ENCODE measurements at places on chromosomes 7 and 10.

DNA sequence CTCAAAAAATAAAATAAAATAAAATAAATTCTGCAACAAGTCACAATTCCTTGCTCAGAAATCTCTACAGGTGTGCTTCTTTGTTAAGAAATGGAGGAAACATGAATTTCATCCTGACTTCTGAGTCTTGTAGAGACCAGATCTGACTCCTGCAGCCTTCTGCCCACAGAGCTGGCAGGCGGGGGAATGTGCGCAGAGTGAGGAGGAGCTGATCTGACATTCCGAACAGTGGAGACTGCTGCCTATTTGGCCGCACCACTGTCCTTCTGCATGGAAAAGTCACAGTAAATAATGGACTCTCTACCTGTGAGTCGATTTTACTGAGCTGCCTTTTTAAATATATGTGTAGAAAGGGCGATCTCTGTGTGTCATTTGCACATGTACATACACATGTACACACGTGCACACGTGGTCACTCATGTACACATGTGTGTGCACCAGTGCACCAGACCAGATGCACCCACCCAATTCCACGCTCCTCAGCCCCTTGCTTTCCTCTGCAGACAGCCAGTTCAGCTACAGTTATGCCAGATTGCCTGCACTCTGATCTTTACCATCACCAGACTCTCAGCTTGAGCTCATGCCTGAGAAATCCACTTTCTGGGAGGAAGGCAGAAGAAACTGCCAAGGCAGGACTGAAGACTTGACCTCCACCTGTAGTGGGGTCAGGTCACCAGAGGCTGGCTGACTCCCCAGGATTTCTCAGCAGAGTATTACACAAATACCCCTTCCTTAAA, 54.9 kb downstream of the IKZF1 start:
- DNase-seq, result no peak

GRCh38 chr7:150321788-150322113, 1.4 kb upstream of the LRRC61 start:
- no peak for DNase-seq

DNA sequence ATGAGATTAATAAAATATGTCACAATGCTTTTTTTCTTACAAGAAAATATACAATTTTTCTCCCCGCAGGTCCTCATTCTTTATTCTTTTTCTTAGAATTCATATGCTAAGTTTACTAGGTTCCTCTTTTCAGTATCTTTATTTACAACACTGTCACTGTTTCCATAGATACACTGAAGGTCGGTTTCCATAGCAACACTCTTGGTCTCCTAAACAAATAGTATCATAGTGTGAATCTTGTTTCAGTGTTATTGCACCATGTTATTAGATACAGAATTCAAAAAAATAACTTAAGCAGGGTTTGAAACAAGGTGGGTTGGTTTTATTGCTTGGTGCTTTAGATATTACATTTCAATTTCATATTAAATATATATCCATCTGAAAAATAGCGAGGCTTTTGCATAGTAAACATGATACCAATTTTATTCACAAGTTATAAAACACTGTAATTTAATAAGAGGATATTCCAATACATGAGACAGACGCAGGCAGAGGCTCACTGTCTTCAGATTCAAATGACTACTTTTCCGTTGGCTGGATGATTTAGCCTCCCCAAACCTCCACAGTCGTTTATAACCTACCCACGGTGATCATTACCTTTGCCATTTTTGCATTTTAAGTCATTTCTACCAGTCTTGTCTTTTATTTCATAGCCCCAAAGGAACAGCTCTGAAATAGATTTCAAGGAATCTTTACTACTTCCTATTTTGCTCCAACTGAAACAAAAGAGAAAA, 88.9 kb upstream of the KLF6 start:
- no peak for DNase-seq

DNA sequence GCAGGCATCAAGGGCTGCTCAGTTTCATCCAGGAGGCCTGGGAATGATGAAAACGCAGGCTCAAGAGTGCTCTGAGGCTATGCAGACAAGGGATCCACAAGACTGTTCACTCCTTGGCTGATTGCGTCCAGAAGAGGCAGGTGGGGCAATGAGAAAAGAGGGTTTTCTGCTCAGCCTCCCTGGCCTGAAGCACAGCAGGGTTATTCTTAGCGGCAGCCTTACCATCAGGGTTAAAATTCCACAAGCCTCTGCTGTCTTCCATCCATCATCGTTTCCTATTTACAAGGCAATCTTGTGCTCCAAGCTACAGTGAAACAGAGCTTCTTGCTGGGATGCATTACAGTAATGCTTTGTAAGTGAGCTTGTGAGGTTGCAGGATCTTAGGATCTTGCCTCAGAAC, 129.4 kb upstream of the SHH start:
- DNase-seq, result no peak

DNA sequence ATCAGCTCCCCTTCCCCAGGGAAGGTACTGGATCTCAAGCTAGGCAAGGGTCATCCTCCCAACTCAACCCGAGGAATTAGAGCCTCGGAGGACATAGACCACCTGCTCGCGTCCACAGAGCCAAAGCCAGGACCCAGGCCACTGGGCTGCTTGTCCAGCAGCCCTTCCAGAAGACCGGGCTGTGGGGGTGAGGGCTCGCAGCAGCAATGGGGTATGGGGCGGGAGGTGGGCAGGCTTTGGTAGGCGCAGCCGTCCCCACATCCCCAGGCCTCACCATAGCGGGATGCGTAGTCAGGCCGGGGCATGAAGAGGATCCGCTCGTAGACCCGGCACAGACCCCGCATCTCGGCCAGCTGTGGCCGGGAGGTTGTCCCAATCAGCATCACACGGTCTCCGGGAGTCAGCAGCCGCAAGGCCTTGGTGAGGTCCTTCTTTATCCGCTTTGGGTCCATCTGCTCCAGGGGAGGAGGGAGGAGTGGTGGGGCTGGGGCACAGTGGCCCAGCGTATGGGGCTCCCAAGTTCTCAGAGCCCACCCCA, 5.0 kb upstream of the ASB10 start:
- no peak for DNase-seq
